ENCODE measurements at places on chromosomes 6 and 20.
A peak's percentile ranks its signal among the peaks of the same experiment; 100 is the strongest.

GRCh38 chr6:91874971-91875370 is 1288.1 kb upstream of the MAP3K7 start:
- H3K27ac ChIP-seq: no peak overlapping the region
- H3K27me3 ChIP-seq: no peaks in the 10 kb centered on the region
- DNase-seq: no peak
- no peak overlapping the region for H3K4me3 ChIP-seq
- H3K36me3 ChIP-seq: no peaks in the 10 kb centered on the region

- H3K27ac ChIP-seq: no peak overlapping the region
- H3K27me3 ChIP-seq: peaks cover 3% of the 10 kb centered on the region
- H3K36me3 ChIP-seq: peaks cover 3% of the 10 kb centered on the region
- peaks cover 33% of the 10 kb centered on the region for H3K4me1 ChIP-seq
- H3K4me3 ChIP-seq: no peak overlapping the region
Measured at GRCh38 chr6:14386668-14387067, 269.1 kb downstream of the CD83 start.

GRCh38 chr20:57787990-57788781 is 78.4 kb upstream of the PMEPA1 start:
- H3K27ac ChIP-seq: no peak overlapping the region
- no peaks in the 10 kb centered on the region for H3K36me3 ChIP-seq
- DNase-seq: no peak
- H3K4me3 ChIP-seq: no peak overlapping the region

- H3K36me3 ChIP-seq: no peaks in the 10 kb centered on the region
- DNase-seq: peak; percentile 25
- H3K27ac ChIP-seq: no peak overlapping the region
- H3K4me3 ChIP-seq: no peak overlapping the region
Measured at GRCh38 chr20:1108437-1108920, 9.9 kb upstream of the PSMF1 start.

DNA sequence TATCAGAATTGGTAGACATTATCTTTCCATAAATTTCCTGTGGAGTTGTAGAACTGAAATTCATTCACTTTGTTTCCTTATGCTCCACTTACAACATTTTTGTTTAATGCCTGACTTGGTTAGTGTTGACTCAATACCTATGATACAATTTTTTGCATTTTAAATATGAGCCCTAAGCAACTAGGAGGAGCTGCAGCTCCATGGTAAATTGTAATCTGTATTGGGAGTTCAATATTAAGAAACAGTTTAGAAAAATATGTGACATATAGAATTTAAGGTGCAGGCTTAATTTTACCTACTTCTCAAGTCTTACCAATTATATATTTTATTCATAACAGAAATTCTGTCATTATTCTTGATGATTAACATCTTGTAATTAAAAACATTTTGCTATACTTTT is 868.3 kb downstream of the EYS start:
- DNase-seq: no peak
- no peaks in the 10 kb centered on the region for H3K36me3 ChIP-seq
- H3K27me3 ChIP-seq: no peaks in the 10 kb centered on the region
- H3K27ac ChIP-seq: no peak overlapping the region
- no peak overlapping the region for H3K4me3 ChIP-seq

- H3K4me1 ChIP-seq: no peaks in the 10 kb centered on the region
- no peak for DNase-seq
- H3K36me3 ChIP-seq: no peaks in the 10 kb centered on the region
- H3K27ac ChIP-seq: no peak overlapping the region
- H3K27me3 ChIP-seq: peaks cover 11% of the 10 kb centered on the region
Measured at GRCh38 chr20:22974354-22974753, 60.8 kb upstream of the SSTR4 start.

- no peak overlapping the region for H3K4me3 ChIP-seq
- H3K36me3 ChIP-seq: no peaks in the 10 kb centered on the region
- no peak for DNase-seq
- no peak overlapping the region for H3K27ac ChIP-seq
- H3K4me1 ChIP-seq: no peaks in the 10 kb centered on the region
Measured at GRCh38 chr6:103870970-103871369, 988.7 kb downstream of the HACE1 start.

DNA sequence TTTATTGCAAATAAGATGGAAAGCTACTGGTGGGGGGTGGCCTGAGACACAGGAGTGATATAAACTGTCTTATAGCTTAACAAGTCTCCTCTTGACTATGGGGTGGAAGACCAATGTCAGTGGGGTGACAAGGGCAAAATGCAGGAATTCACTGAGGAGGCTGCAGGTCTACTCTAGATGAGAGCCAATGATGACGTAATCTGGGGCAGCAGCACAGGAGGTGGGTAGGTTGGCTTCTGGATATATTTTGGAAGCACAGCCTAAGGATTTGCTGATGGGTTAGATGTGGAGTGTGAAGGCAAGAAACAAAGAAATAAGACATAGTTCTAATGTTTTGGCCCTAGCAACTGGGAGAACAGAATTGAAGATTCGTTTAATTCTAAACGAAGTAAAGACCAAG is 253.2 kb downstream of the PTPRT start:
- H3K36me3 ChIP-seq: no peaks in the 10 kb centered on the region
- no peak overlapping the region for H3K27ac ChIP-seq
- no peak for DNase-seq

DNA sequence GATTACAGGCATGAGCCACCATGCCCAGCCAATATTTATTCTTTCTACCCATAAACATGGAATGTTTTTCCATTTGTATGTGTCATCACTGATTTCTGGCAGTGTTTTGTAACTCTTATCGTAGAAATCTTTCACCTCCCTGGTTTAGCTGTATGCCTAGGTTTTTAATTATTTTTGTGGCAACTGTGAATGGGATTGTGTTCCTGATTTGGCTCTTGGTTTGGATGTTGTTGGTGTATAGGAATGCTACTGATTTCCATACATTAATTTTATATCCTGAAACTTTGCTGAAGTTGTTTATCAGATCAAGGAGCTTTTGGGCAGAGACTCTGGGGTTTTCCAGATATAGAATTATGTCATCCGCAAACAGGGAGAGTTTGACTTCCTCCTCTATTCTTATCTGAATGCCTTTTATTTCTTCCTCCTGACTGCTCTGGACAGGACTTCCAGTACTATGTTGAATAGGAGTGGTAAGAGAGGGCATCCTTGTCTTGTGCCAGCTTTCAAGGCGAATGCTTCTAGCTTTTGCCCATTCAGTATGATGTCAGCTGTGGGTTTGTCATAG is 198.6 kb downstream of the ZDHHC14 start:
- no peak overlapping the region for H3K4me3 ChIP-seq
- H3K27ac ChIP-seq: no peak overlapping the region
- H3K4me1 ChIP-seq: no peaks in the 10 kb centered on the region
- peaks cover 9% of the 10 kb centered on the region for H3K27me3 ChIP-seq
- peaks cover 17% of the 10 kb centered on the region for H3K36me3 ChIP-seq

- H3K36me3 ChIP-seq: no peaks in the 10 kb centered on the region
- H3K27me3 ChIP-seq: no peaks in the 10 kb centered on the region
- H3K27ac ChIP-seq: no peak overlapping the region
- no peak overlapping the region for H3K4me3 ChIP-seq
- DNase-seq: no peak
Measured at GRCh38 chr6:84897988-84898594, 133.7 kb upstream of the TBX18 start.

GRCh38 chr20:23106271-23106851 is 20.2 kb upstream of the CD93 start:
- no peak overlapping the region for H3K4me3 ChIP-seq
- peaks cover 7% of the 10 kb centered on the region for H3K27me3 ChIP-seq
- H3K27ac ChIP-seq: no peak overlapping the region
- no peak for DNase-seq

- no peak overlapping the region for H3K27ac ChIP-seq
- peak; percentile 3 for DNase-seq
- H3K4me3 ChIP-seq: no peak overlapping the region
- no peaks in the 10 kb centered on the region for H3K36me3 ChIP-seq
- H3K27me3 ChIP-seq: peaks cover 8% of the 10 kb centered on the region
Measured at GRCh38 chr20:4519534-4519933, 202.2 kb upstream of the PRND start.

DNA sequence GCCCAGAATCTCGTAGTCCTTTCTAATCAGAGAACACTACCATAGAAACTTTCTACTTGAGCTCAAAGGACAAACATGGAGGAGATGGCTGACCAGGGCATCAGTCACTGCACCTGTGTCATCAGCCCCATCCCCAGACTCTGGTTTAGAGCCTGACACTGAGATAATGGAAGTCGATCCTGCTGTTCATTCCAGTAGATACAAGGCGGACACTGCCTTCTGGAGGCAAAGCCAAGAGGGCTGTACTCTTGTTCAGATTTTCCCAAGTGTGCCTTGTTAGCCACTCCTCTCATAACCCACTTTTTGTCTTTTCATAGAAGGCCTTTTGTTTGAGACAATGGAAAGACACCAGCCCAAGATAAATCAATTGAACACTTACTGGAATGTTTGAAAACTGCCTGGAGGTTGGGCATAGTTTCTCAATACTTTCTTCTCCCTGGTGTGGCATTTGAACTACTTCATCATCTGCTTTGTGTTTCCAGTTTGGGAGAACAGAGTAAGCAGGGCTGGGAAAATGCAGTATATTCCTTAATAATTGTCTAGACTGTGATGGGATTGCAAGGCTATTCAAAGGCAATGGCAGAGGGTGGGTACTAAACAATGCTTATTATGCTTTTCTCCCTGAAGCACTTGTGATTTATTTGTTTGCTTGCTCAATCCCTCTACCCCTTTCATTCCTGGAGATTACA is 99.7 kb downstream of the CLIC5 start:
- no peak overlapping the region for H3K4me3 ChIP-seq
- DNase-seq: no peak
- H3K4me1 ChIP-seq: peaks cover 10% of the 10 kb centered on the region
- H3K36me3 ChIP-seq: peaks cover 2% of the 10 kb centered on the region
- H3K27ac ChIP-seq: no peak overlapping the region

GRCh38 chr6:112470376-112470775 is 123.2 kb downstream of the RFPL4B start:
- no peak overlapping the region for H3K27ac ChIP-seq
- H3K4me1 ChIP-seq: no peaks in the 10 kb centered on the region
- no peak for DNase-seq
- H3K4me3 ChIP-seq: no peak overlapping the region
- H3K36me3 ChIP-seq: no peaks in the 10 kb centered on the region

- H3K4me3 ChIP-seq: no peak overlapping the region
- H3K27me3 ChIP-seq: no peaks in the 10 kb centered on the region
- peaks cover 5% of the 10 kb centered on the region for H3K36me3 ChIP-seq
- no peak for DNase-seq
- peaks cover 32% of the 10 kb centered on the region for H3K4me1 ChIP-seq
- H3K27ac ChIP-seq: no peak overlapping the region
Measured at GRCh38 chr6:111524252-111524651, 41.2 kb upstream of the REV3L start.

DNA sequence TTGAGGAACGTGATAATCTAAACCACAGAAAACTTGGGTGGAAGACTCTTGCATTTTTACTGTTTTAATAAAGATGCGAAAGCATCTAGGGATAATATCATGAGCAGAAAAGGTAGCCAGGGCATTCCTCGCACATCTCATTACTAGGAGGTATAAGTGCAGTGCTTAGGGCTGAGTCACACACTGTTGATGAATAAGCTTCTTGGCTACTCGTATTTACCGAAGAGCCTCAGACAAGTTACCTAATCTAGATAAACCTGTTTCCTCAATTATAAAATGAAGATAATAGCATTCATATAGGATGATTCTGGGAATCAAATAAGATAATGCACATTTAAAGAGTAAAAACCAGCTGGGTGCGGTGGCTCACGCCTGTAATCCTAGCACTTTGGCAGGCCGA is 780 bp upstream of the KIAA0319 start:
- peaks cover 18% of the 10 kb centered on the region for H3K4me1 ChIP-seq
- peaks cover 2% of the 10 kb centered on the region for H3K36me3 ChIP-seq
- peaks cover 20% of the 10 kb centered on the region for H3K27me3 ChIP-seq

DNA sequence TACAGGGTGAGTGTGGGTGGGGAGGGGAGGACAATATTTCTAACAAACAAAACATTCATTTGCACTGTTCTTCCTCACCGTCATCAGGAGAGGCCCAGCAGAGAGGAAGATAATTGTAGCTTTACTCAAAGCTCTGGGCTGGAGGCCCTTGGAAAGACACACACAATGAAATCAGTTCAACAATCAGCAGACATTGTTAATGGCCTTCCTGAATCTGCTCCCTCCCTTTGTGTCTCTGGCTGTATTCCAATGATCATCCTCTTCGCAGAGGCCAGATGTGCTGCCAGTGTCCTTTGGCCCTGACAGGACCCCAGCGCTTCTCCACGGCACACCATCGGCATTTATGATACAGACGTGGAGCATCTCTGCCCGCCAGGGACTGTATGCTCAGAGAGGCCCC is 44.6 kb upstream of the LRFN2 start:
- no peak overlapping the region for H3K27ac ChIP-seq
- no peak overlapping the region for H3K4me3 ChIP-seq
- H3K36me3 ChIP-seq: no peaks in the 10 kb centered on the region

- H3K4me1 ChIP-seq: peaks cover 13% of the 10 kb centered on the region
- H3K4me3 ChIP-seq: no peak overlapping the region
- no peak overlapping the region for H3K27ac ChIP-seq
- H3K36me3 ChIP-seq: peaks cover 28% of the 10 kb centered on the region
Measured at GRCh38 chr6:15528870-15529269, 134.0 kb downstream of the DTNBP1 start.

DNA sequence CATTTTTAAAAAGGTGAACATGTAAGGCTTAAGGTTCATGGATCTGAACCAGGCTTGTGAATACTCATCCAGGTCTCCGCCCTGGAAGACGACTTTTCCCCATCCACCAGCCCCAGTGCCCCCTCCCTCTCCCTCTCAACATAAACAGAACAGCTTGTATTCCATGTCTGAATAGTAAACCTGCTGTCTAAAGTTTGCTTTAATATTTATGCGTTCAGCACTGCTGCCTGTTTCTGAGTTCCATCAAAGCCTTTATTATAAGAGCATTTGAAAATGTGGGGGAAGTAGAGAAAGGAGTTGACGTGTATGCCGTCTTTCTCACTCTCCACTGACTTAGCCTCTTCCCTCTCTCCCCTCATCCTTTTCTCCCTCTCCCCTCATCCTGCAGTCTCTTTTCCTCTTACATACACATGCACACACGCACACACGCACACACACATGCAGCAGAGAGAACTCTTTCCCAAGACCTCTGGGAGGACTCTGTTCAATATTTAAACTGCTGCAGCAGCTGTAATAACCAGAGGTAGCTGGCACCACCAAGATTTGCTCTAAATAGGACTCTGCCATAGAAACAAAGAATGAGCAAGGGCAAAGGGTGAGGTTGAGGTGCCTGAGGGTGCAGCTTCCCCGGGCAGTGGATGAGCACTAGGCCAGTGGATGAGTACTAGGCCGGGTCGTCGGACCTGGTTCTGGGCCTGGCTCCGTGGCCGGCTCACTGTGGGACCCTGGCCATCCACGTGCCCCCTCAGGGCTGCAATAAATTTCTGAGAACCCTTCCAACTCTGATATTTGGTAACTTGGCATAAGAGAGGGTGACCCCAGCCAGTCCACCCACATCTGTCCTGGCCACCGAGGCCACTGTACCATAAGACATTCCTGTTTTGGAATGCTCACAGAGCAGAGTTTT is 35.4 kb upstream of the VSTM2L start:
- H3K4me3 ChIP-seq: no peak overlapping the region
- no peaks in the 10 kb centered on the region for H3K27me3 ChIP-seq
- no peaks in the 10 kb centered on the region for H3K4me1 ChIP-seq
- H3K36me3 ChIP-seq: peaks cover 2% of the 10 kb centered on the region
- DNase-seq: no peak

- no peak overlapping the region for H3K4me3 ChIP-seq
- no peak for DNase-seq
- H3K36me3 ChIP-seq: no peaks in the 10 kb centered on the region
- no peak overlapping the region for H3K27ac ChIP-seq
- no peaks in the 10 kb centered on the region for H3K4me1 ChIP-seq
Measured at GRCh38 chr6:134689641-134690040, 260.3 kb downstream of the ALDH8A1 start.

Measured in activated T-helper 1 cell treated with anti-CD3 and anti-CD28 coated beads, Interleukin-12 subunit alpha, Interleukin-12 subunit beta, Interleukin-2, Interleukin-4 antibody, amounts not matched to agents 30 ng/mL and 10 ng/mL and 1 ng/mL, durations not matched to agents 14 hours and 24 hours and 36 hours (primary cell).